ENCODE measurements at places on chromosomes 5 and 9.

DNA sequence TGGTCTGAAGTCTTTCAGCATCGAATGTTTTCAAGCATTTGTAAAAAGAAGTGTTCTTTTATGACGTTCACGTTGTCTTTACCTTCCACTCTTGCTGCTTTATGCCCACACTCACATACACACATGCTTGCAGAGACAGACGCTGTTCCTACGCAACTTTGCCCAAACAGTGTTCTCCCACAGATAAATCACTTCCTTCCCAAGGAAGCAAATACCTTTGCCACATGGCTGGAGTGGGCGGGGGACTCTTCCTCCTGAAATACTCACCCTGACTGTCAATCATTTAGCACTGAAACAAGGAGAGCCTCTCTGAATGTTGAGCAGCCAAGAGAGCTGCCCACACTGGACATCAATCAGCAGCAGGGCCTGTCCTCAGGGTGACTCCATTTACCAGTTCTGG lies 22.4 kb upstream of the ASTN2 start:
- DNase-seq, result no peak

GRCh38 chr9:105376893-105377292 lies 70.9 kb upstream of the FSD1L start:
- DNase-seq, result no peak

- peak; percentile 48 for DNase-seq
Measured at GRCh38 chr5:40689438-40689837, 9.7 kb downstream of the PTGER4 start.

DNA sequence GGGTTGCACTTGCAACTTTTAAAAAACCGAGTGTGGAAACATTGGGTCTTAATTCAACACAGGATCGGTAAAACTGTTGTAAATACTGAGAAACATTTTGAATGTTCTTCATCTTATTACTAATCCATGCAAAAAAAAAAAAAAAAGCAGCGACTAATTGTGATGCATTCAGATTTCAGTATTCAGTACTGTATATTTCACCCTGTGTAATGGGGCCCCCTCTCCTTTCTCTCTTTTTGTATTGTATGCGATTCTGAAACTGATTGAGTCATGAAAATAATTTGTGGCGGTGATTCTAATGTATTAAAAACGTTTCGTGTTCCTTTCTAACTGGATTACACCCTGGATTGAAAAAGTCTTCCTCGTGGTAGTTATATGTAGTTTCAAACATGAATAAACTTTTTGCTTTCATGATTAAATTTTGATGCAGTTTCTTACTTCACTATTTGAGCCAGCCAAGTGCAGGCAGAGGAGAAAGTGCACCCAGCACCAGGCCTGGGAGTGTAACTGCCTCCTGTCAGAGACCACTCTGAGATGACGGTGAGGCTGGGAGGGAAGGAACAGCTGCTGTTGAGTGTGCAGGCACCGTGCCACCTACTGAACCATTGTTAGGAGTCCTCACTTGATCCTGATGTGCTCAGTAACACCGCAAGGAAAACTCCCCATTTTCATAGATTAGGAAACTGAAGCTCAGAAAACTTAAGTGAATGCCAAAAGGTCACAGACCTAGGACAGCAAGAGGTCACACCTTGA lies 220.0 kb downstream of the PBX3 start:
- DNase-seq, result no peak

DNA sequence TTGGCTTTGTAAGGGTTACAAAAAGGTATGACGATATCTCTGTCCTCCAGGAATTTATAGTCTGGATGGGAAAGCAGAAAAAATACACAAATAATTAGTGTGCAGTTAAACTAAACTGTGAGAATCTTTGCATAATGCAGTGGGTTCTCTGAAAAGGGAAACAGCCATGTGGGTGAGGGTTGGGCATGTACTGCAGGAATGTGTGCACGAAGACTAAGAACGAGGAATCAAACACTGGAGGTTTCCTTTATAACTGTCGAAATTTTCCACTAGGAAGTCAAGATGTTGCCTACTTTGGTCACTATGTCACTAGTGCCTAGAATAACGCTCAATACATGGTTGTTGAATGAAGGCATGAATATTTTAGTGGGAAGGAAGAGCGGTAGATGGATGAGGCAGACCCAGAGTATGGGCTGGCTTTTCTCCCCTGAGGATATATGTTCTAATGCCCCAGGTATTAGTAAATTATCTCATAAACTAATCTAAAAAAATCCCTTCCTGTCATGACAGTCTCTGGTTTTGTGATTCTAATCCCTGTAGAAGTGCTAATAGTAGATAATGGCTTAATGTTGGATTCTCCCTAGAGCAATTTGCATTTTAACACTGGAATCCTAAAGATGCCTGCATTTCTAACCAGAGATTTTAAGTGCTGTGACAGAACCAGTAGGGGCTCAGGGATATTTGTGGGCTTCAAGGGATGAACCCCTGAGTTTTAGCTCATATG lies 227.3 kb downstream of the NMUR2 start:
- DNase-seq, result no peak

GRCh38 chr9:74942801-74943200 lies 9.9 kb downstream of the C9orf40 start:
- DNase-seq, result peak; percentile 39

- no peak for DNase-seq
Measured at GRCh38 chr9:4422495-4422894, 67.8 kb upstream of the SLC1A1 start.

DNA sequence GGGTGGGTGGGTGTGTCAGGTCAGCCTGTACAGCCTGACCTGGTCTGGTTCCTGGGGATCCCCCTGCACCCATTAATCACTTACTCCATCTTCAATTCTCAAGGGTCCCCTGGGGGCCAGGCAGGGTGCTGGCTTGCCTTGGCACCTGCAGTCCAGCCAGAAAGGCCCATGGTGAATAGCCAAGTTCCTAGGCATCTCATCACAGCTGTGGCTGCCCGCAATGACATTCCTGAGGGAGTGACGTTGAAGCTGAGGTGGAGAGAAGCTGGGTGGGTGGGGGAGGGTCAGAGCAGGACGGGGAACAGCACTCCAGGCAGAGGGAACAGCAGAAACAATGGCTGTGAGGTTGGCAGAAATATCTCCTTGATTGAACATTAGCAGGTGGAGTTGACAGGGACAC lies 10.6 kb downstream of the HMCN2 start:
- no peak for DNase-seq
